ENCODE measurements at places on chromosomes 11 and 22. TPM values are rescaled to one million over a fixed set of nuclear protein-coding genes. Genes with fewer than 3 reads are reported as not detected.

GRCh38 chr11:69189059-69189458 is 33.3 kb downstream of the SMIM38 start:
- no peak for DNase-seq

DNA sequence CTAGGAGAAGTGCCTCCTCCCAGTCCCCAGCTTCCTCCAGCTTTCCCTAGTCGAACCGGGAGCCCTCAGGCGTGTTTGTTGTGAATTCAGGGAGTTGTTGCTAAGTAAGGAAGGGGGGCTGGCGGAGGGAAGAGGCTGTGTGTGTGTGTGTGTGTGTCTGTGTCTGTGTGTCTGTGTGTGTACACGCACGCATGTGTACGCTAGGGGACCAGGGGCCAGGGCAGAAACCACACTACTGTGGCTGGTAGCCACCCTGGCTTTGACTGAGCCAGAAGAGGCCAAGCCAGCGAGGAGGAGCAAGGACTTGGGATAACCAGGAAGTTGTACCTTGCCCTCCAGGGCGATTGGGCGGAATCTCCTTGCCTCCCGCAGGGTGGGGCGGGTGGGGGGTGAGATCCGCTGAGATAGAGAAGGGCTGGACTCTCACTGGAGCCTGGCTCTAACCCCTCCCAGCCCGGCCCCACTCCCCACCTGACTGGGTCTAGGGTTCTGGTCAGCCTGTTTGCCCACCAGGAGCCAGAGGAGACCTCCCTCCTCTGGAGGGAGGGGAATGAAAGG is 7.5 kb downstream of the BCL9L start:
- DNase-seq, result peak; percentile 97

GRCh38 chr11:46701078-46701654 is 335 bp downstream of the ZNF408 start:
- DNase-seq, result no peak

The NOX4 gene
- total RNA-seq, result 6.1 TPM

The SLC22A8 gene
- total RNA-seq, result not detected

- DNase-seq, result no peak
Observed at GRCh38 chr11:125365196-125365931, 130.7 kb downstream of the FEZ1 start.

DNA sequence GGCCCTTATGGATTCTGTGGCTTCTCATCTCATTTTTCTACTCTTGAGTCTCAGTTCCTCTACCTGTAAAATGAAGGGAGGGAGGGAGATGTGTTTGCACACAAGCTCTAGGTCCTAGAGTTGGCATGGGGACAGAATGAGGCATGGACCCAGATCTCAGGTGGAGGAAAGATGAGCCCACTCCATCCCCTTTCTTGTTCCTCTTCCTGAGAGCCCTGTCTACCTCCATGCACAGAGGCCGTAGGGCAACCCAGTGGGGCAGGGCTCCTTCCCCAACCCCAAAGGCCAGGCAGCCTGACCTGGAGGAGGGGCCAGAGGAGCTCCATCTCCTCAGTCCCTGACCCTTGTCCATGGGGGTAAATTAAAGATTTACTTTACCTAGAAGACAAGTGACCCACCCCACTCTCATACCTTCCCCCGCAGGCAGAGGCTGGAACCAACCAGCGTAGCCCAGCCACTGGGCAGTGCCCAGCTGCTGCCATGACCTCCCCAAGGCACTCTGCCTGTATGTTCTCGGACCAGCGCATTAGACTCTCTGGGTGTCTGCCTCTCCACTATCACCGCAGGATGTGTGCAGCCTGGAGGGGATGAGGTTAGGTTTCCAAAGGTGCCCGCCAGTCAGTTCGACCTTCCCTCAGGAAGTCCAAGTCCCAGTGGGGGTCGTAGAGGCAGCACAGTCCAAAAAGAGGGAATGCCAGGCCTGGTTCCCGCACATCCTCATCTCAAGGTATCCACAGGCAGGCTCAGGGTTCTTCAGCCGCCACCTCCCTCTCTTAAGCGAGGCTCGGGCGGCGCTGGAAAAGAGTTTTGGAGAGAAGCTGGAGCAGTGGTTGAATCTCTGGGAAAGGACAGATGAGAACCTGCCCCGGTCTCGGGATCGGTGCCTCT is 3.0 kb downstream of the SMTN start:
- DNase-seq, result no peak

DNA sequence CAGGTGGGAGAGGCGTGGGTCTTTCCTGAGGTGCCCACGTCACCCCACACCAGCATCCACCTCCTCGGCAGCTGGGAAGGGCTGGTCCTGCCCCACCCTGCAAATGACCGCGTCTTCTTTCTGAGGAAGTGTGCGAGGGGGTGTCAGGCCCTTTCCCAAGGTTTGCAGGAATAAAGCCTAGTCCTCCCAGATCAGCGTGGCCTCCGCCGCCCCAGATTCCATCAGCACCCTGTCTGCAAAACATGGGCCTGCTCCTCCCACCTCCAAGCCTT is 14.4 kb upstream of the SLC39A13 start:
- no peak for DNase-seq

The GAS2 gene
- 0.62 TPM for total RNA-seq

GRCh38 chr11:108743851-108744250 is 79.0 kb downstream of the DDX10 start:
- no peak for DNase-seq

DNA sequence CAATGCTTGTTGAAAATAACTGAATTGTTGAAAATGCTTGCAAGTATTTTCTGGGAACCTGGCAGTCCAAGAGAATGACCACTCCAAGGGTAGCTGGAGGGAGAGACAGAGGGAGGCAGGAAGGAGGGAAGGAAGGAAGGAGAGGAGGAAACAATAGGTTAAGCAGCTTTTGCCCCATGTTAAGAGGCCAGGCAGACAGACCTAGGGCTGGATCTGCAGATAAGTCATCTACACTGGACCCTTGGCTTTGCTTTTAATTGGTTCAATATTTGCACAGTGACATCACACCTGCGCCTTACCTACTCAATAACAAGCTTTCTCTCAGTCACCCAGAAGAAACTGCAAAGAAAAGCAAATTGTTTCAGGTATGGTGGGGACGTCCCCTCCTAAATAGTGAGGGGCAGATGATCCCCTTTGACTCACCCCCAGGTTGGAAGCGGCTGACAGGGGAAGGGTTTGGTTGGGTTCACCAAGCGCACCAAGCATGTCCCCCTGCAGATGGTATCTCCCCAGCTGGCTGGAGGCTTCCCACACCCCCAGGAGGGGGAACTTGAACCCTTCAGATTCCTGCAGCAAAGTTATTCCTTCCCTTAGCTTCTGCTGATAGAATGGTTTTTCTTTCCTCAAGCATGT is 24.3 kb downstream of the MYH9 start:
- no peak for DNase-seq

GRCh38 chr22:35217527-35217926 is 39.8 kb upstream of the HMGXB4 start:
- DNase-seq, result no peak

- no peak for DNase-seq
Observed at GRCh38 chr22:17810570-17811116, 36.4 kb upstream of the BID start.

The CATSPERZ gene
- total RNA-seq, result not detected

The CCDC81 gene
- total RNA-seq, result 4.6 TPM

- no peak for DNase-seq
Observed at GRCh38 chr11:78025378-78025777, 2.3 kb upstream of the KCTD14 start.

DNA sequence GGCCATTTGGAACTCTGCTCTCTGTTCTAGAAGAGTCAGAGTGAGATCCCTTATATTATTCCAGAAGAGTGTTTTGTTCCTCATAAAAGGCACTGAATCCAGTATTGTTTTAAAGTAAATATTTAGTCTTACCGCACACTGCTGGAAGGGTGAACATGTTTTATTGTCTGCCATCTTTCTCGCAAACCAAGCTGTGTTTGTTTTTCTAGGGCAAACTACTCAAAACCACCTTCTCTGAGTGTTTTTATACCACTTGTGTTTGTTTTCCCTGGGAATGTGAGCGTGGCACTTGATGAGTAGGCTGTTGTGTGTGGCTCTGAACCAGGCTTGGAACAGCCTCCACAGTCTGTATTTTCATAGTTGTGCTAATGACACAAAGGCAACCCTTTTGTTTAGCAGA is 89.8 kb downstream of the DBX1 start:
- no peak for DNase-seq

DNA sequence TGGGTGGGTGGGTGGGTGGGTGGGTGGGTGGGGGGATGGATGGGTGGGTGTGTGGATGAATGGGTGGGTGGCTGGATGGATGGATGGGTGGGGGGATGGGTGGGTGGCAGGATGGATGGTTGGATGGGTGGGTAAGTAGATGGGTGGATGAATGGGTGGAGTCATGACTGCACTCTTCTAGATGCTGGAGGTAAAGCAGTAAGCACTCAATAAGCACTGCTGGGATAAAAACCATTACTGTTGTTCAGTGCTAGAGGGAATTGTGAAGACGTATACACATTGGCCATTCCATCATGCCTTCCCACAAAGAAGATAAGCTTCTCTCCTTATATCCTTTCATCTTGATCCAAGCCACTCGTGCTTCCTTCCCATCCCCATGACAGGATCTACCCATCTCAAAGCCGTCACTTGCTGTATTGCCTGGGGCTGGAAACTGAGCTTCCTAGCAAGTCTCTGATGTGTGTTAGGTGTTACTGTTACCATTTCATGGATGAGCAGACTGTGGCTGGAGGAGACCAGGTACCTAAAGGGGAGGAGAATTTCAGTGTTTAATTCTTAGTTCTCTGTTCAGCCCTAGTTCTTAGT is 74.8 kb downstream of the MICAL2 start:
- DNase-seq, result no peak

GRCh38 chr11:121508449-121508848 is 55.7 kb upstream of the SORL1-AS1 start:
- no peak for DNase-seq

DNA sequence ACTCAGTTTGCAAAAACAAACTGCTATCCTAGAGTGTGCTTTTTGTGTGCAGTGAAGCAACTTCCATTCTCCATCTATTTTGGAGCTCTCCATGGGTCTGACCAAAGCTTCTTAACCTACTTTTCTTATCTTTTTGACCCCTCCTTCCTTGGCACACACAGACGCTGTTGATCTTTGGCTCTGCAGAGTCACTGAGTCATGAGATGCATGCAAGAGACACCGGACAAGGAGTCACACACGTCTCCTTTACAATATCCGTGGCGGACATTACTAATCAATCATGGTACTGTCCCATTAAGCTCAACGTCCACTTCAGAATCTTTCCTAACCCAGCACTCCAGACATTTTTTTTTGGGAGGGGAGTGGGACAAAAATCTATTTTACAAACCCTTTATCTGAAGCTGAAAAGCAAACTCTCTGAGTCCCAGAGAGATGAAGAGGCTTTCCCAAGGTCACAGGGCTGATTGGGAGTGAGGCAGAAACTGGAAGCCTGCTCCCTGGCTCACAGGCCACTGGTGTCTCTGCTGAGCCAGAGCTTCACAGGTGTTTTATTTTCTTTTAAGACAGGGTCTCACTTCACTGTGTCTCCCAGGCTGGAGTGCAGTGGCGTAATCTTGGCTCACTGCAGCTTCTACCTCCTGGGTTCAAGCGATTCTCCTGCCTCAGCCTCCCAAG is 165.8 kb upstream of the SYT13 start:
- no peak for DNase-seq

- DNase-seq, result no peak
Observed at GRCh38 chr11:64778223-64778472, 194 bp downstream of the SF1 start.
